ENCODE measurements at places on chromosomes 1 and 21.

GRCh38 chr1:67514786-67515185 is 84.6 kb upstream of the SERBP1 start:
- H3K27ac ChIP-seq: no peak overlapping the region
- peaks cover 14% of the 10 kb centered on the region for H3K36me3 ChIP-seq
- no peak for DNase-seq
- H3K4me3 ChIP-seq: no peak overlapping the region

DNA sequence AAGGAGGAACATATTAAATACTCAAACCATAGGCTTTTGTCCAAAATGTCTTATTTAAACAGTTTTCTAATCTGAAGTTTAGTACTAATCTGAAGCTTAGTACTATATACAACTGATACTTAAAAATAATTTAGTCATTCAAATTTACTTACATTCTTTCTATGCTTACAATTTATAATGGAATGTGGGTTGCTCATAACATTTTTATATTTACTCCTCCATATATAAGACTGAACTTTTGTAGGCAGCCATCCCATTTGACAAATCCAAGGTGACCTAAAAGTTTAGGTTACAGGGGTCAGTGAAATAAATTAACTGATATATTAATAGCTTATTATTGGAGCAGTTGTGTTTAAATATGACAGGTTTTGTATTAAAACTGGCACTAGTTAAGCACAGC is 570.6 kb downstream of the DPYD start:
- no peak overlapping the region for H3K27ac ChIP-seq
- H3K36me3 ChIP-seq: no peaks in the 10 kb centered on the region
- H3K4me3 ChIP-seq: no peak overlapping the region
- peaks cover 2% of the 10 kb centered on the region for H3K27me3 ChIP-seq

DNA sequence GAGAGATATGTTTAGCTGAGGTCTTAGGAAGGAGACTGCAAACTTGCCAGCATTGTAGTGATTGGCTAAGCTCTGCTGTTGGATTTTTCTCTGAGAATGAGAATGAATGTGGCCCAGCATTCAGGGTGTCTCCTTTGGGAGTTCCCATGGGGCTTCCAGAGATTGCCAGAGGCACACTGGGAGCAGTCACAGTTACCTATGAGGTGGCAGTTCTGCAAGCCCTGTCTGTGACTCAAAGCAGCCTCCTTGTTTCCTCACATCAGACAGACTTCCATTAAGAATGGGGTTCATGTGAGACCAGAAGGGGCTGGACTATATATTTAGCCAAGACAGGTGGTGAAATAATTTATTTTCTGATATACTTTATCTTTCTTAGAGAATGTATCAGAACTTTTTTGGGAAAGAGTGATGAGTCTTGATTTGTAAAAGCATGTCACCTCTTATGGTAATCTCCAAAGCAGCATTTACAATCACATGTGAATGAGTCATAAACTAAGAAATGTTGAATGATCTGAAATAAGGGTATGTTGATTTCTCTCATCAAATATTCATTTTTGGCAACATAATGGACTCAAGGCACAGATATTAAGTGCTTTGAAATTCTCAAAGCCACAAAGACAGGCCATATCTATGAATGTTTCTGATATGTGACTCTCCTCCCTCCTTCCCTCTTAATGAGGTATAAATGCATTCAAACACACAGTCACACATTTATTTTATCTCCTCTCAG is 9.5 kb upstream of the SLC19A2 start:
- no peak for DNase-seq
- no peak overlapping the region for H3K4me3 ChIP-seq
- H3K27ac ChIP-seq: no peak overlapping the region
- no peaks in the 10 kb centered on the region for H3K36me3 ChIP-seq
- peaks cover 3% of the 10 kb centered on the region for H3K27me3 ChIP-seq
- no peaks in the 10 kb centered on the region for H3K4me1 ChIP-seq

- H3K4me3 ChIP-seq: peak overlapping the region; percentile 91
- H3K36me3 ChIP-seq: peaks cover 4% of the 10 kb centered on the region
- no peak overlapping the region for H3K27ac ChIP-seq
- H3K4me1 ChIP-seq: peaks cover 60% of the 10 kb centered on the region
Measured at GRCh38 chr1:56576880-56577405, 2.4 kb downstream of the PLPP3 start.

GRCh38 chr1:116418091-116418830 is 45.2 kb downstream of the ATP1A1 start:
- peak overlapping the region; percentile 91 for H3K4me3 ChIP-seq
- DNase-seq: peak; percentile 87
- H3K27ac ChIP-seq: no peak overlapping the region
- peaks cover 8% of the 10 kb centered on the region for H3K27me3 ChIP-seq

DNA sequence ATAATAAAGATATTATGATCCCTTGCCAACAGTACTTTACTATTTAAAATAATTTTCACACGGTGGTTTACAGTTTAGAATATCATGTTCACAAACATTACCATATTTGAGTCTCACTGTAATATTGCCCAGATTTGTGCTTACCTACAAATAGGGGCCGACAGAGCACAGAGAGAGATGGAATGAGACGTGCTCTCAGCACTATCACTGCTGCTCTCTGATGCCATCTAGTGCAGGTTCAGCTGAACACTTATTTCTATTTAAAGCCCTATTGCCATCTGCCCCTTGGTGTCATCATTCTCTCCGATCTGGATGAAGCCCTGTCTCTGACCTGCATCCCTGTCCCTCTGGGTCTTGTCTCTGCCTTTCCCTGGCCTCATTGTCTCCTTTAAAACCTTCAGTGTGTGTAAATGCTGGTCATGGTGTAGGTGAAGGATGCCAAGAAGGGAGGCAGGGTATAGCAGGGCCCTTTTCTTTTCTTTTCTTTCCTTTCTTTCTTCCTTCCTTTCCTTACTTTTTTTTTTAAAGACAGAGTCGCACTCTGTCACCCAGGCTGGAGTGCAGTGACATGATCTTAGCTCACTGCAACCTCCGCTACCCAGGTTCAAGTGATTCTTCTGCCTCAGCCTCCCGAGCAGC is 6.9 kb upstream of the GPATCH4 start:
- peaks cover 11% of the 10 kb centered on the region for H3K27me3 ChIP-seq
- no peak overlapping the region for H3K4me3 ChIP-seq
- DNase-seq: peak; percentile 46
- H3K27ac ChIP-seq: no peak overlapping the region
- H3K4me1 ChIP-seq: peaks cover 13% of the 10 kb centered on the region
- H3K36me3 ChIP-seq: no peaks in the 10 kb centered on the region

GRCh38 chr1:150562446-150563339 is 13.5 kb downstream of the ADAMTSL4 start:
- H3K4me3 ChIP-seq: peak overlapping the region; percentile 86
- H3K4me1 ChIP-seq: peaks cover 75% of the 10 kb centered on the region
- H3K27ac ChIP-seq: peak overlapping the region; percentile 100
- no peaks in the 10 kb centered on the region for H3K36me3 ChIP-seq
- H3K27me3 ChIP-seq: peaks cover 2% of the 10 kb centered on the region

Measured in nephron progenitor cell (in vitro differentiated cells).